ENCODE measurements at places on chromosomes 16 and 17. TPM values are rescaled to one million over a fixed set of nuclear protein-coding genes. Genes with fewer than 3 reads are reported as not detected.

DNA sequence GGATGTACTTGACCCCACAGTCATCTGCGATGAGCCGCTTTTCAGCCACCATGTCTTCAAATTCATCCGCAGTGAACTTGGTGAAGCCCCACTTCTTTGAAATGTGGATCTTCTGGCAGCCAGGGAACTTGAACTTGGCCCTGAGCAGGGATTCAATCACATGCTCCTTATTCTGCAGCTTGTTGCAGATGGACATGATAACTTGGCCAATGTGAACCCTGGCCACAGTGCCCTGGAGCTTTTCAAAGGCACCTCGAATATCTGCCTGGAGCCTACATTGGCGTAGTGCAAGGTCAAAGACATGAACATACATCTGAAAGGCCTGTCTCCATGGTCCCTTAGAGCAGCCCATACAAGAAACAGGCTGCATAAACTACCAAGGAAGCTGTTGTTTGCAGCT is 1.8 kb upstream of the TENT4B start:
- DNase-seq = no peak

GRCh38 chr17:82354804-82355308 is 4.2 kb upstream of the TEX19 start:
- no peak for DNase-seq

GRCh38 chr16:61002479-61003204 is 1033.6 kb downstream of the CDH8 start:
- no peak for DNase-seq

ALOX15B gene
- total RNA-seq = not detected

DHRS7C gene
- total RNA-seq = not detected

All from OCI-LY7 (cell line).